Liver (tissue), 10 donors: ENCODE measurements at places on chromosomes 2 and 18. TPM values are rescaled to one million over a fixed set of nuclear protein-coding genes. Genes with fewer than 3 reads are reported as not detected.
A peak's percentile ranks its signal among the peaks of the same experiment; 100 is the strongest.

The DLX2 gene
- polyA plus RNA-seq = not detected

The TPO gene
- polyA plus RNA-seq = not detected

The GALNT13 gene
- polyA plus RNA-seq = not detected

The IL1A gene
- polyA plus RNA-seq = not detected

GRCh38 chr2:207867905-207868304 is 98.2 kb upstream of the FZD5 start:
- no peak for DNase-seq

DNA sequence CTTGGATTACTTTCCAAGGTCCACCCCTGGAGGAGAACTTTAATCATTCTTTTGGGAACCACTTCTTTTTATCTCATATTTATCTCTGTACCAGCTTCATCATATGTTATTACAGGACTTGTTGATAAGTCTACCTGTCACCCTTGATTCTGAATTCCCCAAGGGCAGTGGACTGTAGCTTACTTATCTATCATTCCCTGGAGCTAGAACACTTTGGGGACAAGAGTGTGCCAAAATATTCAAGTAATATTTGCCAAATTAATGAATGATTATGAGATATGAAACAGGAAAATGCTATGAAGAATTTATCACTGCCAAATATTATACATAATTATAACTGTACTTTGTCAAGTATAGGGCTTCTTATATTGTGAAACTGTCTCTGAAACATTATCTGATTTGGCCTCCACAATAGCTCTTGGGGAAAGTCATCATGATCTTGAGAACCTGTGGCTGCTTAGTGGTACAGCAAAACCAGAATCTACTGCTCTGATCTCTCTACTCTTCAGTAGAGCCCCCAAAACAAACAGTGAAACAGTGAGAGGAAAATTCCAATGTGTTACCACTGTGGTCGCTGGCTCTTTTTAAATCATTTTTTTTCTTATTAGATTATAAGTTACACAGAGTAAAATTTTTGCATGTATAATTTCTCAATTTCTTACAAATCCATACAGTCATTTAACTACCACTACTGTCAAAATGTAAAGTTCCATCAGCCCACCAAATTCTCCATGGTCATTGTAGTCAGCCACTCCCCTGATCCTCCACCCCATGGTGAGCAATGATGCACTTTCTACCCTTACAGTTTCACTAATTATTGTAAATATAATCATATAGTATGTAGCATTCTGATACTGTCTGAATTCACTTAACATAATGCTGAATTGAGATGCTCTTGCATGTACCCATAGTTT is 197.5 kb downstream of the PIEZO2 start:
- no peak for DNase-seq

DNA sequence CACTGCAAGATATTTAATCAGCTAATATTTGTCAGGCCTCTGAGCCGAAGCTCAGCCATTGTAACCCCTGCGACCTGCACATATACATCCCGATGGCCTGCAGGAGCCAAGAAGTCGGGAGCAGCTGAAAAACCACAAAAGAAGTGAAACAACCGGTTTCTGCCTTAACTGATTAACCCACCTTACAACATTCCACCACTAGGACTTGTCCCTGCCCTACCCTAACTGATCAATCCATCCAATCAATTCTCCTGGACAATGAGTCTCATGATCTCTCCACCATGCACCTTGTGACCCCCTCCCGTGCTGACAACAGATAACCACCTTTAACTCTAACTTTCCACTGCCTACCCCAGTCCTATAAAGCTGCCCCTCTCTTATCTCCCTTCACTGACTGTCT is 945.4 kb upstream of the GYPC start:
- no peak for DNase-seq

DNA sequence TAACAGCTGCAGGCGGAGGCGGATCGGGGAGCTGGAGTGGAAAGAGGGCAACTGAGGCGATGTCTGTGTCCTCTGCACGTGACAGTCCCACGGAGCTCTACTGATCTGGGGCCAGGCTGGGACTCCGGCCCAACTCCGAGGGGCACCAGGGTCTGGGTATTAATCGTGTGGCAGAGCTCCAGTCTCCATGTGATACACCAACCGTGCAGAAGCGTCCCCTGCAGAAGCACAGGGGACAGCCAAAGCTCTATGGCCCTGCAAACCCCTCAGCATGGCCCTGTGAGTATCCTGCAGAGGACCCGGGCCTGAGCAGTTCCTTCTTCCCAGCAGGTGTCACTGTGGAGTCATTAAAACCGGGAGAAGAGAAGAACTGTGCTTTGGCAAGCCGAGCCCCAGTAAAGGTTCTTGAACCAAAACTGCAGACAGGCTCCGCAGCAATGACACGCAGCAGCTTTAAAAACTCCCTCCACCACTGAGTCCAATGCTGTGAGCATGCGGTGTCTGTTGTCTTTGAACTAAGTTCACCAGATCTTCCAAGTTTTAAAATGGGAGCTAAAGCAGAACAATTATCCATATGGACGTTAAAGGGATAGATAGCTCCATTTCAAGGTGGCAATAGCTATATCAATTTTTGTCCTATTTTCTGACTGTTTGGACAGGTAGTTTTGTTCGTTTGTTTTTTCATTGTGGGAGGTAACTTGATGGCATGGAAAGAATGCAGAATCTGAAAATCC is 79.4 kb downstream of the TMEM182 start:
- peak; percentile 42 for DNase-seq

DNA sequence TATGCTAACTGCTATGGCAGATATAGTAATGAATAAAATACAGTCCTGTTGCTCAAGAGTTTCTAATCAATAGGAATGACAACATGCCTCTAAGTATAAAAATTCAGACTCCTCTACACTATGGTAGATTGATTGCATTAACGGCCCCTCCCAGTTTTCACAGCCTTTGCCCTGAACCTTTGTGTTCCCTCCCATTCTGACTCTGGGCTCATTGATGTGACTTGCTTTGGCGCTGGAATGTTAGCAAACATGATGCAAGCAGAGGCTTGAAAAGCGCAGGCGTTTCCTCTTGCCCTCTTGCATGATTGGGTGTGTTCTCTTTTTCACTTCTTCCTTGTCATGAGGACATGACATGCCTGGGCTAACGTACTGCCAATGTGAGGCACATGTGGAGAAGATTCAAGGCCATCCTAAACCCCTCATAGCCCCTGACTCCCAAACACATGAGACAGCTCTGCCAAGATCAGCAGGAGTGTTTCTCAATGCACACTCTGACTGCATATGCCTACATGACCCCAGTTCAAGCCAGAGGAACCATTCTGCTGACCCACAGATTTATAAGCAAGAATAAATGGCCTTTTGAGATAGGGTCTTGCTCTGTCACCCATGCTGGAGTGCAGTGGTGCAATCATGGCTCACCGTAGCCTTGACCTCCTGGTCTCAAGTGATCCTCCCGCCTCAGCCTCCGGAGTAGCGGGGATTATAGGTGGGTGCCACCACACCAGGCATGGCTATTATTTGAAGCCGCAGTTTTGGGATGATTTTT is 49.7 kb upstream of the CD28 start:
- DNase-seq = peak; percentile 55

- no peak for DNase-seq
Measured at GRCh38 chr2:186559370-186559769, 30.5 kb upstream of the ITGAV start.

DNA sequence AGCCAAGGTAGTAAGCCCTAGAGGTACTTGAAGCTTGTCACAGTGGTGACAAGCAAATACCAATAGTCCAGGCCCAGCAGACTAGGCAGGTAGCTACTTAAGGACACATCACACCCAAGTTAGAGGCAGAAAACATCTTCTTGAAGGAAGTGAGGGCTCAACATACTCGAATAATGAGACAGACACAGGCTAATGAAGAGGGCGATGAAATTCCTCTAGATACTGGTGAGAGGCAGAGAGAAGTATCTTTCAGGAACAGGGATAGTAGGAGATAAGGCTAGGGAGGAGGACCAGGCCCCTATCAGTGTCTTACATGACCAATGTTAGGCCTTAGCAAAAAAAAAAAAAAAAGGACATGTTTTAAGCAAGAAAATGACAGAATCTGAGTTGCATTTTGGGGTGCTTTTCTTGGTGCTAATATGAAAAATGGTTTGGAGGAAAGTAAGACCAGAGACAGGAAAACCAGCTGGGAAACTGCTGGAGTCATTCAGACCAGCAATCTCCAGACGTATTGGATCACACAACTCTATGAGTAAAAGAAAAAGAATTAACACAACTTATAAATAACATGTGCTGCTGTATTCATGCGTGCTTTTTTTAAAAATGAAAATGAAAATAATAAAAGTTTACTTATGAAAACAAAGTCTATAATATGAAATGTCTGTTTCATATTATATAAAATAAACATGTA is 37.7 kb downstream of the COBLL1 start:
- DNase-seq = no peak

DNA sequence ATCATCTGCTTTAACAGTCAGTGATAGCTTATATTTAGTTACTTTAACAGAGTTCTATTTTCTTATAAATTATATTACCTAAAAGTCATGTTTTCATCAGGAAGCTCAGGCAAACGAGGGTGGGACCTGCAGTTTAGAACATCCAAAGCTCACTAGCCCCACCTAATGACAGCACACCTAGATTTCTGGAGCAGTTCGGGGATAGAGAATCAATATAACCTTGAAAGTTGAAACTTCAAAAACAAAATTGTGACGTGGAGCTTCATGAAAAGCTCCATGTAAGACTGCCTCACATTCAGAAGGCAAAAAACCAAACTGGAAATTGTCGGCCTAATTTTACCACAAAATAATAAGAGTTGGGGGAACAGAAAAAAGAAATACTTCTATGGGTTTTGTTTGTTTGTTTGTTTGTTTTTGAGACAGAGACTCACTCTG is 185.9 kb upstream of the CCDC150 start:
- no peak for DNase-seq

DNA sequence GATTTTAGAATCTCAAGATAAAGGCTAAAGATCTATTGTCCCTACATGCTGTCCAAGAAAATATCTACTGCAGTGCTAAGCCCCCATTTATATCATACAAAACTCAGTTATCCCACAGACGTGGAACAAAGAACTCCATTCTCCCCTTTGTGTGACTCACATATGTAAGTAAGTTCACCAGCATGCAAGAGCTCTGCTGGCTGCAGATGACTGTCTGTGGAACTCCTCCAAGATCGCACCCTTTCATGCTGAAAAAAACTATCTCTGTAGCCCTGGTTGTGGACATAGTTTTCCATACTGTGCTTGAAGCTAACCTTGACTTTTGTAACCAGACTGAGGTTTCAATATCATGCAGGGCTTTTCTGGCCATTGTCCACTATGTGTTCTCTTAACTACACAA is 207.1 kb downstream of the ZNF521 start:
- no peak for DNase-seq

GRCh38 chr2:201237486-201238123 is 22.7 kb upstream of the CASP8 start:
- no peak for DNase-seq

- DNase-seq = no peak
Measured at GRCh38 chr2:47251404-47251675, 96.2 kb upstream of the STPG4 start.

DNA sequence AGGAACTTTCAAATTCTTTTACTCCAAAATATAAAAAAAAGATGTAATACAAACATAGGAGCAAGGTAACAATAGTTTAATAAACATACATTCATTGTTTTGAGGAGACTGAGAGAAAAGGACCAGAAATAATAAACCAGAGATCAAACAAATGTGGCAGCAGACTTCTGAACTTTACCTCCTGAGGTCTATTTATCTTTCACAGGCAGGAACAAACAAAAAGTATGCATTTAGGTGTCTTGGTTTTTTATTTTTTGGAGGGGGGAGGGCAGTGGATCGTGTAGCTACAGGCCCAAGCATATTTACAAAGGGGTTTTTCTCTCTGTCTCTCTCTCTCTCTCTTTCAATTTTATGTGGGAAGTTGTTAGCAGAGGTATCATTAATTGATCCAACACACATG is 5.6 kb downstream of the PPP4R1 start:
- DNase-seq = no peak
